Activated T-helper 1 cell treated with Interleukin-2 at 50 U/mL for 16 hours (primary cell): ENCODE measurements at places on chromosomes 1 and 21.

- no peak for DNase-seq
These were observed 65.7 kb downstream of the LRRC8C start for GRCh38 chr1:89698624-89699023.

DNA sequence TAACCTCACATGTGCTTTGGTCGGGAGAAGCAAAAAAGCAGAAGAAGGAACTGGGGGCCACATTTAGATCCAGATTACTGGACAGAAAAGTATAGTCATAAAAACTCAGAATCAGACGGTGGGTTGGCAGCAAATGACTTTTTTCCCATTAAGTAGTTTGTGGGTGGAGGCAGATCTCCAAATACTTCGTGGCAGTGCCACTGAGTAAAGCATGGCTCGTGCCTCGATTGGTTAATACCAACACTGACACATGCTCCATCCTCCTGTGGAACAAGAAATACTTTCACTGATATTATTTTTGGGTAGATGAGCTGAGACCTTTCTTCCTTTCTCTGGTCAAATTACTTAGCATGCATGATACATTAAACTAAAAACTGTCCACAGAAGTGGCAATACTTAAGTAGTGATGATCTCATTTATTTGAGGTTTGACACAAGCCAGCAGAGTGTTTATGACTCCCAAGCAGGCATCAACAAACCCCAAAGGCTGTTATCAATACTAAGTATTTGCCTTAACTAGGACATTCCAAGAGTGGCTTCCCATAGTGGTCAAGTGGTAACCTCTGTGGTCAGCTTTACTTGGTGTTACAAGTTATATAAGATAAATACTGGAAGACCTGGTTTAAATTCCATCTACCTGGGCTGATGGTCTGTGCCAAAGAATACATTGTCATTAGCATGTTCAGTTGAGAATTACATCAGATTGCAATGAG, 500.0 kb upstream of the RUNX1 start:
- no peak for DNase-seq

- no peak for DNase-seq
These were observed 3.3 kb downstream of the CROCC start for GRCh38 chr1:16924919-16925477.

- DNase-seq = no peak
These were observed 21.9 kb upstream of the PADI6 start for GRCh38 chr1:17350083-17350482.

GRCh38 chr1:3639397-3639911, 10.4 kb downstream of the WRAP73 start:
- no peak for DNase-seq

DNA sequence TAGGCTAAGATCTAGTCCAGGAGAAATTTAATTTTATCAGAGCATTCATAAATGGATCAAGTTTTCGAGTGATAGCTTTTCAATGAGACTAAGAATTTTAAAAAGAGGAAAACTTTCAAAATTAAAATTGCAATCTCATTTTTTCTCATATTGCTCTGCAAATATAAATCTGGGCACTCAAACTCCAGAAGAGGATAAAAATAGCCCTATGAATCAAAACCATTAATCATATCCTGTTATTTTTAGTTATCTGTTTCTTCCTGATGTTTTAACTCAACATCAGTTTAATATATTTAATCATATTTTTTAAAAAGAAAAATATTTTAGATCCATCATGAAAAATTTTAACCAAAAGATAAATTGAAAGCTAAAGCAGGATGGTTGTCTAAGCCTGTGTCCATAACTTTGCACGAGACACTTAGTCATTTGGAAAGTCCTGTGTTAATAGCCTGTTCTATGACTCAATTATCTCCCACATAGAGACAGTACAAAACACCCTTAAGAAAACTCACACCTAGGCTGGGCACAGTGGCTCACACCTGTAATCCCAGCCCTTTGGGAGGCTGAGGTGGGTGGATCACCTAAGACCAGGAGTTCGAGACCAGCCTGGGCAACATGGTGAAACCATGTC, 17.1 kb upstream of the PRRC2C start:
- no peak for DNase-seq

DNA sequence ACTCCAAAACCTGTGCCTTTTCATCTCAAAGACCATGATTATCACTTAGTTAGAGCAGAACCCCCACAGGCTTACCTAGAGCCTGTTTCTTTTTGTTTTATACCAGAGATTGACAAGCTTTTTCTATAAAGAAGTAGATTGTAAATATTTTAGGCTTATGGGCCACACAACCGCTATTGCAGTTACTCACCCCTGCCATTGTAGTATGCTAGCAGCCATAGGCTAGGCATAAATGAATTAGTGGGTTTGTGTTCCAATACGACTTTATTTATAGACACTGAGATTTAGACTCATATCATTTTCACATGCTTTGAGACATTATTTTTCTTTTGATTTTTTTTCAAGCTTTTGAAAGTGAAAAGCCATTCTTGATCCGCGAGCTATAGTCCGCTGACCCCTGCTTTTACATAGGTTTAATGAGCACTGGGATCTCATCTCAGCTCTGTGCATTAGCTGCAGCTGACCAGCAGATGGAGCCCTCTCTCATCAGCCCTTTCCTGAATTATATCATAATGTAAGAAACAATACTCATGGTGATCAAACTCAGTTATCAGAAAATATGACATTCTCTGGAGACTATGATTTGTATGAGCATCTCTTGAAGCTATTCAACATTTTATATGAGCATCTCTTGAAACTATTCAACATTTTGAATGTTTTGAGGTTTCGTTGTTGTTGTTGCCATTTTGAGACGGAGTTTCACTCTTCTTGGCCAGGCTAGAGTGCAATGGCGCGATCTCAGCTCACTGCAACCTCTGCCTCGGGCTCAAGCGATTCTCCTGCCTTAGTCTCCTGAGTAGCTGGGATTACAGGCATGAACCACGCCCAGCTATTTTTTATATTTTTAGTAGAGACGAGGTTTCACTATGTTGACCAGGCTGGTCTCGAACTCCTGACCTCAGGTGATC, 111.9 kb upstream of the L1TD1 start:
- no peak for DNase-seq

DNA sequence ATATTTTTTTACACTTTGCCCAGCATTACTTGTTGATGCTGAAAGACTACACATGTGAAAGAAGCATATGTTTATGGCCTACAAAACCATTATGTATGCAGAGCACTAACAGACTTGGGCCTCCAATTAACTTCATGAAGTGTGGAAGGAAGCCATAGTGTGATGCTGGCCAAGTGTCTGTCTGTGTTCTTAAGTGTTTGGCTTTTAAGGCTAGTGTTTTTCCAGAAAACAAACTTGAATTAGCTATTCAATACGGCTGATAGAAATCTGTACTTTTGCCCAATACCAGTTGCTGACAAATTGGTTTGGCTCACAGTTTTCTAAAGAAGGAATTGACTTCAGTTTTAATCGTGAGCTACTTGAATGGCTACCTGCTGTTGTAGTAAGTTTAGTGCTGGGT, 136.1 kb downstream of the ADGRL2 start:
- no peak for DNase-seq

GRCh38 chr1:11072216-11072917, 12.5 kb upstream of the SRM start:
- no peak for DNase-seq

- DNase-seq = no peak
These were observed 128.6 kb downstream of the PCNX2 start for GRCh38 chr1:233166896-233167295.

DNA sequence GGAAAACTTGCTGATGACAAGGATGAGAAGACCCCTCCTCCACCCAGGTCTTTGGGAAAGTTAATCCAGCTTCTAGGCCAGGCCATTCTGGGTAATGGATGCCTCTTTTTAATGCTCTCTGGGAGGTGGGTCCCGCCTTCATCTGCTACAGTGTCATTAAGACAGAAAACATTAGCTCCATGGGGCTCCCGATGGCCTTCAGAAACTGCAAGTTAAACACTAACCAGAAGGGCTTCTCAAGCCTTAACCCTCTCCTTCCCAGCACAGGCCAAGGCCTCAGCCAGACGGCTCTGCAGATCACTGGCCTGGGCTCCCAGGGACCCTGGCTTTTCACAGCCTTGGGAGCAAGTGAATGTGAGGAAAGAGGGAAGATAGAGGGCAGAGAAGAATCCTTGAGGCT, 364.9 kb downstream of the MATN1 start:
- DNase-seq = no peak

GRCh38 chr1:21816602-21817302, 4.7 kb downstream of the LDLRAD2 start:
- no peak for DNase-seq

GRCh38 chr1:17586172-17586964, 46.9 kb downstream of the ARHGEF10L start:
- no peak for DNase-seq

DNA sequence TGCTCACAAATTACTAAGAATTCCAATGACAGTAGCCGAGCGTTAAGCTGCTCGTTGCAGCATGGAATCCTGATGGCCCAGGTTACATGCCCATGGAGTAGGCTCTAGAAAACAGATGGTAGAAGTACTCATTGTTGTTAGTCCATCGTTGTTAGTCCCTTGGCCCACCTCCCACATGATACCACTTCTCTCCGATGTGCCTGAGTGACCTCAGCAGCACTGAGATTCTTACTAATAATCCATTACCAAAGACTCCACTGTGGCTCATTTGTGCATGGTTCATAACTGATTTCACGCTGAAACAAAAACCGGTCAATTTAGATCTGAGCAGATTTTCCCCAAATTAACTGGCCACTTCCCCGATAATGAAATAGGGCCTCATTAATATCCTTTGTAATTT, 772.3 kb upstream of the CXADR start:
- DNase-seq = no peak

GRCh38 chr1:84870591-84870990, 22.4 kb downstream of the LPAR3 start:
- DNase-seq = no peak

DNA sequence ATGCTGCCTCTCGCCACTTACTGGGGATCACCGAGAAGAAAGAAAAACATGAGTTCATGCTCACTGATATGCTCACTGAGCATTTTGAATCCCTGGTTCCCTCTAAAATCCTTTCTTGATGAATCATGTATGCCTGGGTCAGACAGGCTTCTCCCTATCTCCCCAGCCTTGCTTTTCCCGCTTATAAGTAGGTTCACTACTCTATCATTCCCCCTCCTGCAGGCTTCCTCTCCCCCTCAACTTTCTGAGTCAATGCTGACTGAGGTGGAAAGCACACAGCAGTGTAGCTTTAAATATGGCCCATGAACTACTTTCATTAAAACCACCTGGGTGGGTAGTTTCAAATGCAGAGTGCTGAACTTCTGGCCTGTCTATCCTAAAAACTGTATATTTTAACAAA, 41.7 kb downstream of the FMO4 start:
- no peak for DNase-seq

- DNase-seq = no peak
These were observed 65.8 kb downstream of the MEGF6 start for GRCh38 chr1:3545363-3546047.

DNA sequence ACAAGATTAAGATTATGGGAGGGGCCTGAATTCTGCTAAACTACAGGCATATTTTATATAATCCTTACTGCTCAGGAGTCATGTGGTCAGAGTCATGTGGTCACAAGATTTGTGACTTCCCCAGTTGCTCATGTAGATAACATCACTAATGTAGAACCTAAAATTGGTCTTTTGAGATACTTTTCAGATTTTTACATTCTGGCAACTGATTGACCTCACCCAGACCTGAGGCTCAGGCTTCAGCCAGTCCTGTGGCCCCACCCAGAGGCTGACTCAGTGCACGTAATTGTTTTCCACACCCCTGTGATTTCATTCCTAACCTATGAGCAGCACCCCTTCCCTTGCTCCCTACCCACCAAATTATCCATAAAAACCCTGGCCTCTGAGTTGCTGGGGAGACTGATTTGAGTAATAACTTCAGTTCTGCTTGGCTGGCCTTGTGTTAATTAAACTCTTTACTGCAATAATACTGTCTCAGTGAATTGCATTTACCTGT, 41.7 kb upstream of the ZNF326 start:
- peak; percentile 10 for DNase-seq

DNA sequence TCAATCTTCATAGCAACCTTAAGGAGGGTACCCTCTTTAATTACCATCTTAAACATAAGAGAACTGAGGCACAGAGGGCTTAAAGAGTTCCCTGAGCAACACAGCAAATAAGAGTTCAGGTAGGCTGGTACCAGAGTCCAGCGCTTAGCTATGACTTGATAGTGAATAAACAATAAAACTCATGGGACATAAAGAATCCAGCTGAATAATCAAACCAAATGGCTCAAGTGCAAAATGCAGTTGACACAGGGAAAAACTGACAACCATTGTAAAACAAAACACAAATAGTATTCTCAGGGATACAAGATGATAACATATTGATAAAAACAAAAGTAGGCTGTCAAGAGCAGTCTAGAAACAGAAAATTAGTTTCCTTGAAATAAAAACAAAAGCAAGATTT, 176.9 kb upstream of the HMGB4 start:
- no peak for DNase-seq

- DNase-seq = no peak
These were observed 7.4 kb upstream of the PPP1R15B start for GRCh38 chr1:204419064-204419403.

DNA sequence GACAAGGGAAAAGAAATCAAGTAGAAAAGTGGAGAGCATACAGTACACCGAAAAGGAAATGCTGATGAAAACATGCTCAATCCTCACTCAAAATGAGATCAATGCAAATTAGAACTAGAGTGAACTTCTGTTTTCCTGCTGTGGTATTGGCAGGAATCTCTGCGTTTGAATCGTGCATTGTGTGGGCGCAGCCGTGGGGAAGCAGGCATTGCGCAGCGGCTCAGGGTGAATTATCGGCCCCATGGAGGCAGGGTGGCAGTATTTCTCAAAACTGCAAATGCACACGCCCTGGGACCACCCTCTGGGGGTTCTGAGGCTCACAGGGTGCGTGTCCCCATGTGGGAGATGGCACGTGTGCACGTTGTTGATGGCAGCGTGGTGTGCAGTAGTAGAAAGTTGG, 140.6 kb downstream of the PEX14 start:
- no peak for DNase-seq

DNA sequence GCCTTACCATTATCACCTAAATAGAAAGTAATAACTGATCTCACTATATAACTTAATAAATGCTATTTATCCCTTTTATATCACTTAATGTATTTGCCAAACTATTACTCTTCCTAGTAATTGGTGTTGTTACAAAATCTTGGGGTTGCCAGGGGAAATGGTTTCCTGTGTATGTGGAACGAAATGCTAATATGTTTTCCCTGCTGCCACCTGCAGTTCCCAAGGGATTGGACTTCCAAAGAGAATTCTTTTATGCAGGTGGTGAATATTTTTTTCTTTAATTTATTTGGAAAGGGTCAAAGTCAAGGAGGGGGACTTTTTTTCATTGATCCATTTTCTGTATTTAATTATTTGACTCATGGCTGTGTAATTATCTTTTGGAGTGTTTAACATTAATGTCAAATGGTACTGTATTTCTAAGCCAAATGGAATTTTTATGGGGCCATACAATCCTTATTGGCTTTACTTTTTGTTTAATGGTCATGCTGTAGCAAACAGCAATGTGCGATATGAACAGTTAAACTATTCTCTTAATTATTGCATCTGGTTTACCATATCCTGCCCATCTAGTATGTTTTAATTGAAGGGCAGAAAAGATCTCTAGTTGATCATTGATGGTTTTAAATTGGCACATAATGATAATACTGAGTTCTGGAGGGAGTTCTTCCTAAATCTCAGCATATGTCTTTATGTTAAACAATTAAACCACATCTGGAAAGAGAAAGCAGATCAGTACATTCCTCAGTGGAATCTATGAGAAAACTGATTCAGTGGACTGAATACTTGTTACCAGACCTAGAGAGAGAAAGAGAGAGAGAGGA, 486.3 kb downstream of the TTLL7 start:
- DNase-seq = no peak

GRCh38 chr21:35840197-35840799, 220.0 kb downstream of the SETD4 start:
- DNase-seq = no peak
